ENCODE measurements at places on chromosomes 3 and 15. TPM values are rescaled to one million over a fixed set of nuclear protein-coding genes. Genes with fewer than 3 reads are reported as not detected.

The BOC gene
- total RNA-seq: 6.4 TPM

The BCHE gene
- 0.74 TPM for total RNA-seq

The KLHL6 gene
- total RNA-seq: not detected

The LRRN1 gene
- not detected for total RNA-seq

The ZIC1 gene
- not detected for total RNA-seq

The ATP13A5 gene
- not detected for total RNA-seq

The GOLGA6C gene
- not detected for total RNA-seq

The POLR2H gene
- total RNA-seq: 69.5 TPM

The SMAD6 gene
- total RNA-seq: 20.7 TPM

The CAMKV gene
- total RNA-seq: 0.35 TPM

The SLC12A1 gene
- total RNA-seq: not detected

The FGD5 gene
- total RNA-seq: not detected

The P2RY14 gene
- total RNA-seq: not detected

The NEK10 gene
- 1.2 TPM for total RNA-seq

The HHATL gene
- total RNA-seq: not detected

The DGKG gene
- total RNA-seq: 7.6 TPM

The IQCB1 gene
- total RNA-seq: 9.6 TPM

The GPR62 gene
- not detected for total RNA-seq

The LTF gene
- not detected for total RNA-seq

The ISL2 gene
- total RNA-seq: 4.7 TPM

The RAD54L2 gene
- 3.7 TPM for total RNA-seq

The SPINK8 gene
- total RNA-seq: not detected

The ACKR2 gene
- not detected for total RNA-seq

The NECTIN3 gene
- 14.3 TPM for total RNA-seq

The PRTG gene
- total RNA-seq: 9.9 TPM

The SERINC4 gene
- not detected for total RNA-seq

The P3H2 gene
- total RNA-seq: 36.8 TPM

The GRAMD1C gene
- total RNA-seq: 2.3 TPM

The P2RY13 gene
- total RNA-seq: not detected

The ECE2 gene
- not detected for total RNA-seq

The BCL2A1 gene
- 11.4 TPM for total RNA-seq

The TMCO5A gene
- not detected for total RNA-seq

Measured in A549 treated with ZK216348 at 1 μM for 4 hours (cell line).